Dermis microvascular lymphatic vessel endothelial cell (primary cell): ENCODE measurements at places on chromosomes 3 and 15. TPM values are rescaled to one million over a fixed set of nuclear protein-coding genes. Genes with fewer than 3 reads are reported as not detected.

GASK1A gene
- under 0.01 TPM in 1 of 2 replicates, not detected in the other for total RNA-seq

TYRO3 gene
- 2.7 and 3.1 TPM in 2 replicates for total RNA-seq

CYP1A1 gene
- 21.6 and 39.8 TPM in 2 replicates for total RNA-seq

GRCh38 chr3:23201154-23201838 is 1.8 kb upstream of the UBE2E2 start:
- DNase-seq = no peak

GLDN gene
- not detected in 2 replicates for total RNA-seq

DNA sequence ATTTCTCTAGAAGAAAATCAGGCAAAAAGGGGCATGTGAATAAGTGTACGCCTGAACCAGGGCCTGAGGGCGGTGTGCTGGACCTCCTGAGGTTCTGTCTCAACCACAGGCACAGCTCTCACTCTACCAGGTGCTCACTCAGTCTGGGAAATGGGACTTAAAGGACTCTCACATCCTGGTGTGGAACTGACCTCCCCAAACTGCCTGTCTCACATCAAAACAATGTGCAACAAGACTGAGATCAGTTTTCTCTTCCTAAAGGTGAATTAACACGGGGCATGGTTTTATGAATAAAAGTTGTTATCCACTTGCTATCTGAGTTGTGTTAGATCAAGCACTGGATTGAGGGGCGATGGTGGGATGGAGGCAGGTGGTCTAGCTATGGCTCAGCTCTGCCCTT is 4.8 kb downstream of the STOML1 start:
- DNase-seq = no peak

GOLGA6L7 gene
- not detected in 2 replicates for total RNA-seq

- DNase-seq = no peak
These were observed 50.5 kb downstream of the SUCNR1 start for GRCh38 chr3:151923901-151924300.

SOX14 gene
- total RNA-seq = not detected in 2 replicates

AHSG gene
- under 0.01 TPM in 1 of 2 replicates, not detected in the other for total RNA-seq

GRCh38 chr15:34353627-34354026 is 10.5 kb downstream of the NUTM1 start:
- no peak for DNase-seq

ATP2B2 gene
- total RNA-seq = not detected in 2 replicates

DNA sequence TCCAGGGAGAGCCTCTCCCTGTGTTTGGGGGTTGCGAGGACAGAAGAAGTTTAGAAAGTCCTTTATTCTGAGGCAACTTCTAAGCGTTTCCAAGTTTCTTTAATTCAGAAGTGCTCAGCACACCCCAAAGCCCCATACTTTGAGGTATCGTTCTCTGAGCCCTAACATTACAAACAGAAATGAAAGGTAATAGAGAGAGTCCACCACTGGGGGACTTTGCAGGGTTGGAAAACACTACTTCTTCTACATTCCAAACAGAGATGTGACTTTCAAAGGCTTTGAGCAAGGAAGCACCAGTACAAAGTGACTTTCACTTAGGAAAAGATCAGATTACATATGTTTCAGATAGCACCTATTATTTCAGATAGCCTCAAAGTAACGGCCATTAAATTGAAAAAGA is 6.2 kb upstream of the ZNF280D start:
- DNase-seq = no peak

GRCh38 chr3:46284981-46285683 is 42.9 kb downstream of the CCR3 start:
- no peak for DNase-seq
